Right forelimb (tissue), 1 donor: ENCODE measurements at places on chromosomes 7 and 10.

DNA sequence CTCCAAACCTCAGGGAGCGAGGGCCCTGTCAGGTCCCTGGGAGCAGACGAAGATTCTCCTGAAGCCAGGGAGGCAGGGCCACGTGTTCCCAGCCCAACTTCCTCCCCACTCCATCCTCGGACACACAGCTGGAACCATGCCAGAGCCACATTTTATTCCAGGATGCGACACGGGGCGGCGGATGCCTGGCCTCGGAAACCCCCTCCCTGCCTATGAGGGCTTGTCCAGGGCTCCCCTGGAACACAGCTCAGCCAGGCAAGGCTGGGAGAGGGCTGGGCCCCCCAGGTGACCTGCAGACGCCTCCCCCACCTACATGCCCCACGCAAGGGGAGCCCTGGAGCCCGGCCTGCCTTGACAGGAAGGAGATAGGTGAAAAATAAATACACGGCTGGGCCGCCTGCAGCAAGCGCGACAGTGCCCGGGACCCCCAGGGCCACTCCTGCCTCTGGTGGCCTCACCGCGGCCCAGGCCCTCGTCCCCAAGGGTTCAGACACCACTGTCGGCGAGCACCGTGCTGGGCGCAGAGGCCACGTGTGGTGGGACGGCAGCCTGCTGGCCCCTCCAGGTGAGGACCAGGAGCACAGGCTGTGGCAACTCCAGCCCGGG, 21.5 kb downstream of the GET4 start:
- no peak for DNase-seq

- peak; percentile 81 for DNase-seq
Measured at GRCh38 chr7:4753598-4754432, 21.6 kb upstream of the AP5Z1 start.

GRCh38 chr7:88396295-88396947, 89.7 kb upstream of the STEAP4 start:
- DNase-seq, result no peak

GRCh38 chr7:22387583-22387982, 30.6 kb upstream of the RAPGEF5 start:
- no peak for DNase-seq

DNA sequence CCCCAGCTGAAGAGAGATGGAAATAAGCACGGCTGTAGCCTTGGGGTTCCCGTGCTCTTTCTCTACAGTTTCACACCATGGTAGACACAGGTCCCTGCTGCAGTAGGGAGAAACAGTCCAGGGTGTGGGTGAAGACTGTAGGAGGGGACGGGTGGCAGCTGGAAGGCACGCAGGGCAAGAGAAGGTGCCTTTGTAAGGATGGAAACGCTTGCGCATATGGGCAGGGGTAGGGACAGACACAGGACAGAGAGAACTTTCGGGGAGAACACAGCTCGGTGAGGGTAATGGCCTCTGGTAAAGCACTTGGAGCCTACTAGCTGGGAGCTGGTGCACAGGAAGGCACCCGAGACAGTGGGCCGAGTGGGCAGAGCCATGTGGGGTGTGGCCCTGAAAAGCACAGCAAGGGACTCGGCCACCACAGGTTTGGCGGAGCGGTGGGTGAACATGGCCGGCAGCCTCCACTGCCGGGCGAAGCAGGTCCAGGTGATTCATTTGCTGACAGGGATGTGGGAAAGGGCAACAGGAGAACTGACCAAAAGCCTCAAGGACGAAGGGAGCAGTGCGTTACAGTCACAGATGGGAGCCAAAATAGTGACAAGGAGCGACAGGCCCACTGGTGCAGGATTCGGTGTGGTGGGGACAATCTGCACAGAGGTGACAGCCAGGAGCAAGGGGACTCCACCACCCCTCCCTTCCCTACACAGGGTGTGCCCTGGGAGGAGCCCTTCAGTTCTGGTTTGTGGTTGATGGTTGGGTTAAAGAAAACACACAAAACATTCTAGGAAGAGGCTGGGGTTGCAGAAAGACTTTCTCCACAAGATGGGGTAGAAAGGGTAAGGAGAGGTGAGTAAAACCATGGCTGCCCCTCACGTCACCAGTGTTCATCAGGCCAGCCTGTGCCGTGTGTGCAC, 97.1 kb downstream of the VOPP1 start:
- DNase-seq, result no peak

GRCh38 chr10:100901051-100901450, 11.7 kb upstream of the SLF2 start:
- no peak for DNase-seq

DNA sequence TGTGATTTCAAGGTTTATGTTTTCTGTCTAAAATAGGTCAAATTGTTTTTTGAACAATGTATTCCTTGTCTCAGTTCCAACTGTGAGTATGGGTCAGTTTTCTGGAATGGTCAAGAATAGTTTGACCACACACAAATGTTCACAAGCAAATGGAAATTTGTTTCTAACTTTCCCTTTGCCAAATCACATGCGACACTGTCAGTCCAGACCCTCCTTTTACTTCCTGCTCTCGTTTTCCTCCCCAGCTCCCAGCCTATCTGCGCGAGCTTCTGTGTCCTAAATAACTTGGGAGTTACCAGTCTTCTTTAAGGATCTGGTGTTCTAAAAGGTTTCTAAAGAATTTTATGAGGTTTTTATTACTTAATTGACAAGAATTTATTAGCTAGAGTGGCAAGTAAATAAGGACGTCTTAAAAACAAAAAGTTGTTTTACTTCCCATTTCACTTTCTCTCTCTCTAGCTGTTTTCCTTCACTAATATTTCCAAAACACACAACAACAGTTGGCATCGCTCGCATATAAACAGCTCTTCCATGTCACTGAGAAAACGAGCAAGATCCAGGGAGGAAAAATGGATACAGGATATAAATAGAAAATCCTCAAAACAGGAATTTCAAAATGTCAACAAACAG, 266.1 kb upstream of the KLF6 start:
- DNase-seq, result no peak

DNA sequence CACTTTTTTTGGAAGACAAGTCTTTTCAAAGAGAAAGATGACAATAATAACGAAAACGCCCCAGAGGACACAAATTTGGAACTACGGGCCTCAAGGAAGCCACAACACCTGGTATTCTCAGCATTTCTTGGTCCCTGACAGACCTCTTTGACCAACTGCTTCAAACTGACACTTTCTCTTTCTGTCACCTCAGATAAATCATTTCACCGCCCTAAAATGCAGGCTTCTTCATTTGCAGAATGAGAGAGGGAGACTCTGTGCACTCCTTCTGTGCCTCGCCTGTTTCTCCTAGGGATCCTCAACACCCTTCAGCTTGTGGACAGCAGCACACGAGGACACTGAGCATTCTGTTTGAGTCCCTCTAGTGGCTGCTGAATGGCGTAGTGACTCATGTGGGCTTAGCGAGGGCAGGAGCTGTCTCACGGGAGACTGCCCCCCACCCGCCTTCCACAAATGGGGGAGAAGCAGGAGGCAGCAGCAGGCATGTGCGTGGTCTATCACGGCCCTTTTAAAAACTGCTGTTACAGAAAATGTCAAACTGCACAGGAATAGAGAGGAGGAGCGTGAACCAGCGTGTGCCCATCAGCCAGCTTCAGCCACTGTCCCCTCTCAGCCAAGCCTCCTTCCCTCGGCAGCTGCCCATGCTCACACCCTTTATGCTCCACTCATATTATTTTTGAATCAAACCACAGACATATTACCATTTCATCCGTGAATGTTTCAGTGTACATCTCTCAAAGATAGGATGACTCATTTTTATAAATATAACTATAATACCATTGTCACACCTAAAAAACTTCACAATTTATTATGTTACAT, 41.4 kb downstream of the GSDME start:
- DNase-seq, result no peak

DNA sequence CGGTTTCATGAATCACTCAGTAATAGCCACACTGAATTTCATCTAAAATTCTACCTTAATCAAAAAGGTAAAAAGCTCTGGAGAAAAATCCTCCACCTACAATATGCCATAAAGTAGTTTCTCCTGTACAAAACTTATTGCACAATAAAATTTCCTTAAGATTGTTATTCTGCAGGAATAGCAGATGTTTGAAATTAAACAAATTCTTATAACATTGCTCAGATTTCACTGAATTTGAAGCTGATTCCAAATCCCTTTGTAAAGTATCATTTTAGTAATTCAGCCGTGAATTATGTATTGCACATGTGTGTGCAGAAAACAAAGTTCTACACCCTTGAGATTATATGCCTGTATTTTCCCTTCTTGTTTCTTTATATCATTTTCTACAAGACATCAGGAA, 123.8 kb downstream of the AMPH start:
- DNase-seq, result no peak

DNA sequence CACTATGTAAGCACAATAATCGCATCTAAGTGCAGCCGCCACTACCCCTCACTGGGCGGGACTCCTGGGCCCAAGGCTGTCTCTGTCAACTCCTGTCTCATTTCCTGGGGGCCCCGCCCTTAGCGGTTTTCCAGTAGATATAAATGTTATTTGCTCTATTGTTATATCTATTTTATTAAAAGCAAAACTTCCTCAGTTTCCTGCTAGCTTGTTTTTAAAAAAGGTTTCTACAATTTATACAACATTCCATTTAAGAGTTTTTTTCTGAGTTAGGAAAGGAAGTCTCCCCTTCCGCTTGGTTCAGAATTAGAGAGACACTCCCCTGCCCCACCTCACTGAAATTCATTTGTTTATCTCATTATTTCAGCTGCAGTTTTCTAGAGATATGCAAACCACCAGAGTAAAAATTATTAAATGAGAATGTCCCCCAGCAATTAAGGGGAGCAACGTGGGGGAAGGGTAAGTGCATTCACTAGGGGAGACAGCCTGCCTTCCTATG, 82.7 kb downstream of the RAMP3 start:
- no peak for DNase-seq

- no peak for DNase-seq
Measured at GRCh38 chr10:46028584-46029460, 1.6 kb downstream of the NCOA4 start.

GRCh38 chr7:150586785-150587152, 19.6 kb downstream of the GIMAP4 start:
- DNase-seq, result no peak
